ENCODE measurements at places on chromosomes 3 and 15.

DNA sequence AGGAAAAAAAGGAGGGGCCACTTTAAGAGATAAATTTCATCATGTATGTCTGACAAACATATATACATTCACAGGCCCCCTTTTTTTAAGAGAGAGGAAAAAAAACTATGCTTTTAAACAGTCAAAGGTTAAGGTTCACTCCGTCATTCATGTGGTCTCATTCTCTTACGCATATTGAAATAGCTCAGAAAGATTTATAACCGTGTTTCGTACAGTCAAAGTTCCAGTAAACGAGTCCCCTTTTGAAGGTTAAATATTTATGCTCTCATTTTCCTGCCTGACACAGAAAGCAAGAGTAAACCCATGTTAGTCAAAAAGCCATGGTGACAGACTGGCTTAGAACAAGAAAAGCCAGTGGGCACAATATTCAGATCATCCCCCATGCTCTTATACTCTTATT, 248.0 kb upstream of the ARRDC4 start:
- no peak for DNase-seq

- no peak for DNase-seq
Observed at GRCh38 chr15:58771621-58772250, 634 bp downstream of the MINDY2 start.

DNA sequence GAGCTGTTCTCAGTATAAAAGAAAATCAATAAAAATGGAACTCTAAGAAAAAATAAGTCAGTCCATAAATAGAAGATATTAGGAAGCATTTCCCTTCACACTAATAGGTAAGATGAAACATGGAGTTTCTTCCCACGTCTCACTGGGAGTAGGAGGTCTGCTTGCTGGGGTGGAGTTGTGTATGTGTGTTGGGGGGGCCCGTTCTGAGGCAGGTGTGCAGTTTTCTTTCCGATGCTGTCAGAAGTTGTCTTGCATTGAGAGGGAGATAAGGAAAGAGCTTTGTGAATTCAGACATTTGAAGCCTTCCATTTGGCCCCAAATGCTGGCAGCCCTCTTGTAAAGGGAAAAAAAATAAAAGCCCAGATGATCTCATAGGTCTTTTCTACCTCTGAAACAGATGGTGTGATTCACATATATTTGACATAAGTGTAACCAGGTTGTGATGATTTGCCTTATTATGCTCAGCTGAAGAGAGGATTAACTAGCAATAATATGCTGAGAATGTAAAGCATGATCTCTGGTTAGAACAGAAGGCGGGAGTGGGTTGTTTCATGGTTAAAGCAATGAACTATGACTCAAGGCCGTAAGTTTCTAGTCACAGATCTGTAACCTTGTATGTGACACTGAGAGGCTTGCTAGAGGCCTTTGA, 8.8 kb downstream of the RASGRP1 start:
- DNase-seq: no peak

DNA sequence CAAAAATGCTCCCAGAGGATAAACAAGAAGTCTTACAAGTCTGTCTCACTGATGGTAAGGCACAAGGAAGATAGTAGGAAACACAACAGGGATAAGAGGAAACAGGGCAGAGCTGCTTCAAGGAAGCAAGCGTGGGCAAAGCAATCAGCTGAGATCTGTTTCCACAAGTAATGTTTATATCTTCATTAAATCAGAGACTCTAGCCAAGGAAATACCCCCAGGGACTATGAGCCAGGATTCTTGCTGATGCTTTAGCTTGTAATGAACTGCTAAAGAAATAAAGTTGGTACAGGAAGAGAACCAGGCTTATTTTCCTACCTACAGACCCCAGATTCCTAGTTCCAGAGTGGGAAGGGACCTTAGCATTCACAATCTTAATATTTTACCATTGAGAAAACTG, 112.7 kb upstream of the C3orf80 start:
- DNase-seq: no peak

- no peak for DNase-seq
Observed at GRCh38 chr3:126472277-126473006, 3.2 kb downstream of the ZXDC start.

- no peak for DNase-seq
Observed at GRCh38 chr3:43784640-43785011, 93.9 kb downstream of the ABHD5 start.

DNA sequence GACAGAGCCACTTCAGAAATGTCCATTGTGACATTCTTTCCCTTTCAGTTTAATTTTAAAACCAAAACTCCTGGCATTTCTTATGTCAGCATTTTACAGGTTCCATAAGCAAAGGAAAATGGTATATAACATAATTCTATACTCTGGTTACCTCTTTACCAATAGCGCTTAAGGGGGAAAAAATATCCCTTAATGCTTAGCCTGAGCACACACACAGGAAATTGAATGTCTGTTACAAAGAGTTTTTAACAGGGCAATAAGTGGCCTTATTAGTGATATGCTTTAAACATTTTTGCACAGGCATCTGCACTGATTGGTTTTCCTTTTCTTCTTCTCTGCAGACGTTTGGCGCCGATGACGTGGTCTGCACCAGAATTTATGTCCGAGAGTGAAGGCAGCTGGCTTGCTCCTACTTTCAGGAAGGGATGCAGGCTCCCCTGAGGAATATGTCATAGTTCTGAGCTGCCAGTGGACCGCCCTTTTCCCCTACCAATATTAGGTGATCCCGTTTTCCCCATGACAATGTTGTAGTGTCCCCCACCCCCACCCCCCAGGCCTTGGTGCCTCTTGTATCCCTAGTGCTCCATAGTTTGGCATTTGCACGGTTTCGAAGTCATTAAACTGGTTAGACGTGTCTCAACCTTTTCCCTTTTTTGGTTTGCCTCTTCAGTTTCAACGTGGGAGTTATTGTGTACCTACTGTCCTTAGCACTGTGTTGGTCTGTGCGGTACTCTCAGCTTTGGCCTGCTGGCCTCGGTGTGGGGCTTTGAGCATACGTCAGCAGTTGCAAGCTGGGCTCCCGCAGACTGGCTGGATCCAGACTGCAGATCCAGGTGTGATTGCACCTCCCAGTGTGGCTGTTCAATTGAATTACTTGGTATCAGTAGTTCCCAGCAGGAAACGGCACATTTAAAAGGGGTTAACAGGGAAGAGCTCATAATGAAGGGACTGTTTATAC, 7.7 kb downstream of the CRABP1 start:
- no peak for DNase-seq

DNA sequence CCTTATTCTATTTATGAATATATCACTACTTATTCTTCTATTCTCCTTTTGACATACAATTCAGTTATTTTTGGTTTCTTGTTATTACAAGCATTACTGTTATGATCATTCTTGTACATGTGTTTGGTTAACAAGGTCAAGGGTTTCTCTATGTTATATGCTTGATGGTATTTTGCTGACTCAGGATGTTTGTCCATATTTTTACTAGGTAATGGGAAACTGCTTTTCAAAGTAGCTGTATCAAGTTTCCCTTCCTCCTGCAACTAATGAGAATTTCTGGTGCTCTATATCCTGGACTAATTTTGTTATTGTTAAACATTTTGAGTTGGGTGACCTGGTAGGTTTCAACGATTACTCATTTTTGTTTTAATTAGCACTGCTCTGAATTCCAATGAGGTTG, 841.0 kb downstream of the OTOL1 start:
- DNase-seq: no peak

GRCh38 chr3:19213603-19214220, 65.4 kb downstream of the KCNH8 start:
- no peak for DNase-seq

- no peak for DNase-seq
Observed at GRCh38 chr15:85408270-85408746, 27.9 kb downstream of the AKAP13 start.

- no peak for DNase-seq
Observed at GRCh38 chr3:152040319-152040718, 166.9 kb downstream of the SUCNR1 start.

- no peak for DNase-seq
Observed at GRCh38 chr3:128780101-128780837, 54.3 kb downstream of the RAB7A start.

GRCh38 chr3:62246094-62246493, 127.3 kb downstream of the FEZF2 start:
- DNase-seq: no peak

GRCh38 chr15:101113114-101114005, 138.5 kb downstream of the CHSY1 start:
- DNase-seq: no peak

- DNase-seq: no peak
Observed at GRCh38 chr3:126515066-126515706, 2.4 kb downstream of the UROC1 start.

- no peak for DNase-seq
Observed at GRCh38 chr15:56933410-56933809, 15.0 kb downstream of the TCF12 start.

- no peak for DNase-seq
Observed at GRCh38 chr3:99253963-99254355, 352.5 kb upstream of the DCBLD2 start.

DNA sequence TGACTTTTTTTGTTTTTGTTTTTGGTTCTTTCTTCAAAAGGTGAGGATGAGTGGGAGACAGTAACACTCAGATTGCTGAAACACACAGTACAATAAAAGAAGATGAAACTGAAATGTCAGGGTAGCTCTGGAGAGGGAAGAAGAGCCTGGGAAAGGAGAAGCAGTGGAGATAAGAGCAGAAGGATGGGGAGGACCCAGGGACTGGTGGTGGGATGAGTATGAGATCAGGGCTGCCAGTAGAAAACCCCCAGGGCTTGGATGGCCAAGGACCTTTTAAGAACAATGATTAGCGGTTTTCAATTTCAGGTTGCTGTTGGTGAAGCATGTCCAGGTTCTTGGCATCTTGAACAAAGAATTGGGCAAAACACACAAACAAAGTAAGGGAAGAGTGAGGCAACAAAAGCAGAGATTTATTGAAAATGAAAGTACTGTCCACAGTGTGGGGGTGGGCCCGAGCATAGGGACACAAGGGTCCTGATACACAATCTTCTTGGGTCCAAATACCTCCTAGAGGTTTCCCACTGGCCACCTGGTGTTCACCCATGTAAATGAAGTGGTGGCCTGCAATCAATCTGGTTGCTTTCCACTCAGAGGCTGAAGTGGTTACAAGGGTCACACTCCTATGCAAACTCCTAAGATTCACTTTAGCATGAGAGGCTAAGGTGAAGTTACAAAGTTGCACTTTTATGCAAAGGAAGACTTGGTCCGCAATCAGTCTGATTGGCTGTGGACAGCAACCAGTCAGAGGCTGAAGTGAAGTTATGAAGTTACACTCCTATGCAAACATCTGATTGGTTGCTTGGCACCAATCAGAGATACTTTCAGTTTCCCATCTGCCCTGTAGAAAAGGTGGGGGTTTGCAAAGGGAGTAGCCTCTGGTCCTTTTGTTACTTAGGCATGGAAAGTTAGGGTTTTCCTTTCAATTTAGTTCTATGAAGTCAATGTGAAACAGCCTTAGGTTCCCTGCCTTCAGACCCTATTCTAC, 26.1 kb upstream of the MFSD1 start:
- DNase-seq: no peak

GRCh38 chr15:70833861-70834765, 19.8 kb downstream of the LARP6 start:
- no peak for DNase-seq

- no peak for DNase-seq
Observed at GRCh38 chr3:48422681-48423080, 7.2 kb downstream of the PLXNB1 start.

DNA sequence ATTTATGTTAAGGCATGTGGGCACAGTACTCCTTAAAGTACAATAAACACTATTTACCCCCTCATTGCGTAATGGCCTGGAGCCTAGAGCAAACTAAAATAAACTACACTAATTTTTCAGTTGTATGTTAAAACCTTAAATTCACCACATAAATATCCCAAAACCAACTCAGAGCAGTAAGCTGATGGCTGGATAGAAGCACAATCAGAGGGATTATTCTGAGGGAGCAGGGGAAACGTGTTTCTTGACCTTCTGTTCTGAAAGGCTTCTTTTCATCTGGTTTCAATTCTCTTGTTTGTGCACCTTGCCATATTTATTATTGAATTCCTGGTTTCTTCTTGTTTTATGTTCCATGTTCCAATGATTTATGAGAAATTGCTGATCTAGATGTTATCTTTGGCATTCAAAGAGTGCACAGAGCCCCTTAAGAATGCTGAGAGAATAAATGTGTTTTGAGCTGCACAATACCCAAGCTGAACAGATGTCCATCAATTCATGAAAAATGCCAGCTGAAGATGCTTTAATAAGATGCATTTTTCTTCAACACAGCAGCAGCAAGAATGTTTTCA, 29.6 kb downstream of the RPL22L1 start:
- DNase-seq: no peak

- no peak for DNase-seq
Observed at GRCh38 chr3:13347390-13347950, 72.7 kb downstream of the NUP210 start.

DNA sequence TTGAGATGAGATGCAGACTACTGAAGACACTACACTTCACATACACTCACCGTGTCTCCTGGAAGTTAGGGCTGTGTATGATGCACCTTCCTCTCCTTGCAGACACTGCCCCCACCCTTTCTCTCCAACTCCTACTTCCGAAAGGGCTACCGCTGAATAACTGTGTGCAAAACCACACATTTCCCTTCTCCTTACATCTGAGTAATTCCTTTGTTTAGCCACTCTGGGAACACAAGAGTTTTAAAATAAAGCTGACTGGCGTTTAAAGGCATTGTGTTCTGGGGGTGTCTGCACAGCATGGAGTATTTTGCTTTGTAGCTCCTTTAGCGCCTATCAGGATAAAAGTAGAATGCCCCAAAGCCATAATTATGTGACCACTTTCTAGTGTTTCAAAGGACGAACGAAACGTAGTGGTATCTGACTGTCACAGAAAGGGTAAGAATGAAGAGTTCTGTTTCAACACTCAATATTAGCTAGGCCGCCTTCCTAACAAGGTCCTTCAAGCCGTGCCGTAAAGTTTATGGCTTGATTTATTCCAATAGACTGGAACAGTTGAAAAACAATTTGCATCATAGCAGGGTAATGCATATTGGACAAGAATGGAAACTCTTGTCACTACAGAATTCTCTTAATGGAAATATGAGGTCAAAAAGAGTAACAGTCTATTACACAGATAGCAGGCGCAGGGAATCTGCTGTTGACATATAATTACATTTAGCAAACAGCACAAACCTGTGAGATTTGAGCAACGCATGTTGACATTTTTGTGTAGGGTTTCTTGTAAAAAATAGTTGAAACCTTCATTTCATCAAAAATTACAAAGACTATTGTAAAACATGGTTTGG, 619.9 kb downstream of the FOXP1 start:
- DNase-seq: no peak

DNA sequence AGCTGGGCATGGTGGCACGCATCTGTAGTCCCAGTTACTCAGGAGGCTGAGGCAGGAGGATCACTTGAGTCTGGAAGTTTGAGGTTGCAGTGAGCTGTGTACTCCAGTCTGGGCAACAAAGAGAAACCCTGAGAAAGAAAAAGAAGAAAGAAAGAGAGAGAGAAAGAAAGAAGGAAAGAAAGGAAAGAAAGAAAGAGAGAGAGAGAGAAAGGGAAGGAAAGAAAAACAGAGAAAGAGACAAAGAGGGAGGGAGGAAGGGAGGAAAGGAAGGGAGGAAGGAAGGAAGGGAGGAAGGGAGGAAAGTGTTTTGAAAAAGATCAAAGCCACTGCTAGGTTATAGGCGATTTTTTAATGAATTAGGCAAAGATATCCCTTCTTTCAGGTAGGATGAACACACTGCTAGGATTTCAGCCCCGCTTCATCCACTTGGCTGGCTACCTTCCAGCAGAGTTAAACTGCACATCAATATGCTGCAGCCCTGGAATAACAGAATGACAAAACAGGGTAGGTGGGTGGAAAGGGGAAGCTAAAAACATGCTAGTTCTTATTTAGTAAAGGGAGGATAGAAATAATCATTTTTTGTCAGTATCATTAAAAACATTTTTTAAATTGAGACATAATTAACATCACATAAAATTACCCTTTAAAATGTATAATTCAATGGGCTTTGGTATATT, 12.8 kb upstream of the PPARG start:
- no peak for DNase-seq

GRCh38 chr15:52257734-52258062, 37.9 kb downstream of the MYO5C start:
- DNase-seq: no peak
